Activated naive CD4-positive, alpha-beta T cell (primary cell): ENCODE measurements at places on chromosomes 7 and 10.

GRCh38 chr10:88028072-88028471 lies 164.6 kb downstream of the PTEN start:
- no peak for DNase-seq

- DNase-seq = no peak
Observed at GRCh38 chr10:4001811-4002210, 216.8 kb upstream of the KLF6 start.

DNA sequence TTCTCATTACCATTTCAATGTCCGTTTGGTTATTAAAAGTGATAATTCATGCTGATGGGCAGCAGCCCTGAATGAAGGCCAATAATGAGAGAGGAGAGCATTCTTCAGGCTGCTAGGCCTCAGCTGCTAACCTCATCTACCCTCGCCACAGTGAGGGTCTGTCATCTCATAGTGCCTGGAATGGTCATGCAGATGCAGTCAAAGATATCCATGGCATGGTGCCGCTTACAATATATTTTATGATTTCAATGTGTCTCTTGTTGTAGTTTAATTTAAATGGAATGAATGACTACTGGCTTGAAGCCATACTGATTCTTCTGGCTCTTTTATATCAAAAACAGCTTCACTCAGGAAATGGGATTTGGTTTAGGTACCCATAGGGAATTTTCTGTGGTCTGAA lies 126.9 kb downstream of the SLC16A9 start:
- no peak for DNase-seq

GRCh38 chr7:107322015-107322414 lies 147.8 kb upstream of the GPR22 start:
- no peak for DNase-seq

- no peak for DNase-seq
Observed at GRCh38 chr7:134327896-134328295, 11.2 kb upstream of the SLC35B4 start.
